ENCODE measurements at places on chromosomes 6 and 20.

- no peak for DNase-seq
These were observed 8.7 kb downstream of the PLCG1 start for GRCh38 chr20:41145821-41146620.

- peak; percentile 28 for DNase-seq
These were observed 62.3 kb downstream of the ESR1 start for GRCh38 chr6:151869787-151870186.

DNA sequence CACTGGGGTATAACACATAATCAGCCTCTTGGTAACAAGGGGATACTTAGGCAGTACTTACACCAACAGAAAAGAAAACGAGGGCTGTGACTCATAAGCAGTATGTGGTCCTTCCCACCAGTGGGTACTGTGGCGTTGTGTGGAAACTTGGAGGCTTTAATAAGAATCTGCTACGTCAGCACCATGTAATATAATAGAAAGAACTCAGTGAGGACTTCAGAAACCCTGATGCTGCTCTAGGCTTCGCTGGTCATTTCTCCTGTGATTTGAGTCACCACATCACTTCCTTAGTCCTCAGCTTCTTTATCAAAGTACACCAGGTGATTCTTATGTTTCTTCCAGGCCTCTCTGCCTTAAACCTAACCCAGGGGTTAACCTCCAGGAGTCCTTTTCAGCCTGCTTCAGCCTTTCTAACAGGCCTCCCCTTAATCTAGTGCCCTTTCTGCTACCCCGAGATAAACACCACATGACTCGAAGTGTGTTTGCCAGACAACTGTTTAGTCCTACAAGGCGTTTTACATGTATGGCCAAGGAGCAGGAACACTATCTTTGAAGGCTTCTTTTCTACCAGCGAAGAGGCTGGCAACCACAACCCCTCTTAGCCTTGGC lies 68.5 kb downstream of the FYN start:
- peak; percentile 54 for DNase-seq

GRCh38 chr6:40930555-40930954 lies 108.5 kb downstream of the UNC5CL start:
- no peak for DNase-seq

DNA sequence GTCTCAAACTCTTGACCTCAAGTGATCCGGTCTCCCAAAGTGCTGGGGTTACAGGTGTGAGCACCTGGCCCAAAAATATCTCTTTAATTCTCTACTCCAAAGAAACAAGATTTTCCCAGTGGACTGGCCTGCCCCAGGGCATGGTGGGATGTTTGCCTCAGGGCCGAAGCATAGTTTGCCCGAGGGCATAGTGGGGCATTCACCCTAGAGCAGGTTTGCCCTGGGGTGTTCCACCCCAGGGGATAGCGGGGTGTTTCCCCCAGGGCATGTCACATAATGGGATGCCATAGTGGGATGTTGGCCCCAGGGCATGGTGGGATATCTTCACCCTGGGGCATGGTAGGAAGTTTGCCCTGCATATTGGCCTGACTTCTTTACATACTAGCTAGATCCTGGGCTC lies 97.2 kb downstream of the VEGFA start:
- no peak for DNase-seq

- no peak for DNase-seq
These were observed 4.2 kb downstream of the OR2B2 start for GRCh38 chr6:27908017-27908416.

DNA sequence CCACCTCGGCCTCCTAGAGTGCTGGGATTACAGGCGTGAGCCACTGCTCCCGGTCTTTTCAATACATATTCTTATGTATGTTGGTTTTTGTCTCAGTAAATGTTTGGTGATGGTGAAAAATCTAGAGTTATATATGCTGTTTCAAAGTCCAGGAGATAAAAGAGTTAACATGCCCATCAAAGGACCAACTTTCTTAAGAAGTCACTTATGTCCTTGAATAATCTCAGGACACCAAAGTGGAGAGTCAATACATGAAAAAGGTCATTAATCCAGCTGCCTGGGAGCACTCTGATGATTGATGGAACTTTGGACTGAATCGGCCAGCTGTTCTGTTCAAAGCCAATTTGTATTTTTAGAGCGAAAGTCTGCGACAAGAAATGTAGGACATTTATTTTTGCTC lies 59.8 kb upstream of the HDAC2 start:
- DNase-seq = no peak

DNA sequence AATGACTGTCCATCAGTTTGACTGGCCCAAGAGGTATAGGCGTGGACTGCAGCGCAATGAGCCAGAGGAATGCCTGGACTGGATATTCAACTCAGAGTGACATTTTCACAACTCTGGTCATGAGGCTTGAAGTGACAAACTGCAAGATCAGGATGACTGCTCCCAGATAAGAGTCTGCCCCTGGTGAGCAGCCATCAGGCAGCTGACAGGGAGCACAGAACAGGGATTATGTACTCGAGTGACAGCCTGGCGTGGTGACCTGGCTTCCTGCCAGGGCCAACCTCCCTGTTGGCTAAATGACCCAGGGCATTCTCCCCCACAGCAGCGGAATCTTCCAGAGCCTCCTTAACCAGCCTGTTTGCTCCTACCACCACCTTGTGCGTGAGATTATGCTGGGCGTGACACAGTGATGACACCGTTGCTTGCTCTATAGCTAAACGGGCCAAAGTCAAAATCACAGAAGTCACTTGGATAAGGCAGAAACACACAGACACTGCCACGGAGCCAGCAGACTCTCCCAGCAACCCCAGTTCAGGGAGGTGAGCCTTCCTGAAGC lies 209.1 kb upstream of the JARID2 start:
- DNase-seq = no peak

DNA sequence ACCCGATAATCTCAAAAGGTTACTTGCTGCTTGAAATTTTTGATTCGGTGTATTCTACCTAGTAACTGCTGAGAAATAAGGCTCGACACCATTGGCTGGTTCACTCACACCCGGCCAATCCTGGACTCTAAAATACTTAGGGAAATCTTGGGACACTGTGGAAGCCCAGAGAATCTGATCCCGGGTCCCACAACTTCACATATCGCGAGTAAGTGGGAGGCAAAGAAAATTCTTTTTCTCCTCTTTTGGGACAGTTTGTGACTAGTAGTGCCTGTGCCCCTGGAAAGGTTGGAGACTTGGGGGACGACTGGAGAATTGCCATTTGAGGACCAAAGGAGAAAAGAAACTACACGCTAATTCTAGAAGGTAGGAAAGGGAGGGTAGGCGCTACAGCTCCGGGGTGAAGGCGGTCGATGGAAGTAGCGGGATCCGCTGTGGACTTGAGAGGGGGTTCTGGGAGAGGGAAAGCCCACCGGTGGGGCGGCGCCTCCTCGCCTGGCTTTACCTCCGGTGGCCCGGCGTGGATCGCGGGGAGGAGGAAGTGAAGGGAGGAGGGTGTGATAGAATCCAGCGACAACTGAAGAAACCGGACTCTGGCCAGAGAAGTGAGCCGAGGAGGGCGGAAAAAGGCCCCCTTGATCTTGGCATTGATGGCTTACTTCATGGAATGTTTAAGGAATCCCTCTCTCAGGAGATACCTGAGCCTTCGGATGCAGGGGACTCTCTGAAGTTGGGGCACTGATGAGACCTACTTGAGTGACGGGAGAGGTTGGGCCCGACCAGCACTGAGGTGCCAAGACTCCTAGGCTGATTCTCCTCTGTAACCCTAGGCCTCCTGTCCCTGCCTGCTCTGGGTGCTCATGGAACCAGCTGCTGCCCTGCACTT lies 18.8 kb upstream of the BTN3A3 start:
- peak; percentile 93 for DNase-seq

DNA sequence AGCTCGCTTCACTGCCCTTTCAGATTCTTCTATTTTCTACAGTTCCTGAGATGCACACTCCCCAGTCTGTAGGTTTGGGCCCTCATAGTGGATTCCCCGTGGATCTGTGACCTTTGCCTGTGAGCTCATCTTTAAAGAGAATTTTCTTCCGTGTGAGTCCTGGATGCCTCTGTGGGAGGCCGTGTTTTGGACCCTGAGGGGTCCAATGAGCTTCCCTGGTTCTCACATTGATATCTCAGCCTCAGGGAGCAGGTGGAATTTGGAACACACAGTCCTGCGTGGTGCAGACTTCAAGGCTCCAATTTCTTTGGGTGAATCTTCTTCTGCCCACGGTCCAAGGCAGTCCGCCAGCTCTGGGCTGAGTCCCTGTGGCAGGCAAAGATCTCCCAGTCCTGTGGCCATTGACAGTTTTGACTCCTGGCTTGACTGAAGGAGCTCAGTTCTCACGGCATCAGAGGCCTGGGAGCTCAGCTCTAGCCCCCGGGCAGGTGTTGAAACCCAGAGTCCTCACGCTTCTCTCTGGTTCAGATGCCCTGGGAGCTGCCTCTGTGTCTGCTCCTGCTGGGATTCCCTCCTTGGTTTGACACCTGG lies 61.0 kb downstream of the PSMG4 start:
- DNase-seq = no peak

DNA sequence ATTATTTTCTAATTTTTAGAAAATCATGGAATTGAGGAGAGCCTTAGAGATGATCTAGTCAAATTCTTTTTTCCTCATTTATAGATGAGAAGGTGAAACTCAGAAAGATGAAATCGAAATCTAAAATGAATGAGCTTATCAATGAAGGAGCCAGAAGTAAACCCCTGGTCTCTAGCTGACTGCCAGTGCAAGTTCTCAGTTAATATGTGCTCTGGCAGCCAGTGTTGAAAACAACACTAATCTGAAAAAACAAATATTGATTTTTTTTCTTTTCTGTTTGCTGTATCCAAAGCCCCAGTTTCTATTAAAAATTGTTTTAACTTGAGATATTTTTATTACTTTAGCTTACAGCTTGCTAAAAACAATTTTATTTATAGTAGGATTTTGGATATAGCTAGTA lies 21.5 kb upstream of the PBOV1 start:
- DNase-seq = no peak

DNA sequence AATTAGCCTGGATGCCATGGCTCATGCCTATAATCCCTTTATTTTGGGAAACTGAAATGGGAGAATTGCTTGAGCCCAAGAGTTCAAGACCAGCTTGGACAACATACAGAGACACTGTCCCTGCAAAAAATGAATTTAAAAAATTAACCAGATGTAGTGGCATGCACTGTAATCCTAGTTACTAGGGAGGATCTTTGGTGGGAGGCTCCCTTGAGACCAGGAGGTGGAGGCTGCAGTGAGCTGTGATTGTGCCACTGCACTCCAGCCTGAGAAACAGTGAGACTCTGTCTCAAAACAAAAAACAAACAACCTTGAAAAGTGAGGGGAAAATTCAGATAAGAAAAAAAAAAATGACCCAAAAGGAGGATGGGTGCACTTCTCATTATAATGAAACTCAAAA lies 23.4 kb downstream of the CAP2 start:
- no peak for DNase-seq

DNA sequence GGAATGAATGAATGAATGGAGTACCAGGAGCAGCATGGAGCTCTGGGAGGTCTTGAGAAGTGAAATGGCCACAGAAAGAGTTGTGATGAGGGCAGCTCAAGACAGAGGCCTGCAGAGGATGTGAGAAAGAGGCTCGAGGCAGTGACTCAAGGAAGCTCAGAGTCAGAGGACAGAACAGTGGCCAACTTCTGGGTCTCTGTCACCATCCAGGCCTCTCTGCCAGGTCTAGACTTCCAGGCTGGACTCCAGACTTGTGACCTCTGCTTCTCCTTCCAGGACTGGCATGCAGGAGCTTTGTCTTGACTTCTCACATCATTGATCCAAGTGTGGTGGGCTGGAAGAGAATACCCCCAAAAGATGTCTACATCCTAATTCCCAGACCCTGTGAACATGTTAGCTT lies 119.8 kb downstream of the TOX2 start:
- no peak for DNase-seq

- peak; percentile 36 for DNase-seq
These were observed 1.7 kb downstream of the DIDO1 start for GRCh38 chr20:62924442-62925075.

GRCh38 chr6:112362812-112363570 lies 15.9 kb downstream of the RFPL4B start:
- no peak for DNase-seq

DNA sequence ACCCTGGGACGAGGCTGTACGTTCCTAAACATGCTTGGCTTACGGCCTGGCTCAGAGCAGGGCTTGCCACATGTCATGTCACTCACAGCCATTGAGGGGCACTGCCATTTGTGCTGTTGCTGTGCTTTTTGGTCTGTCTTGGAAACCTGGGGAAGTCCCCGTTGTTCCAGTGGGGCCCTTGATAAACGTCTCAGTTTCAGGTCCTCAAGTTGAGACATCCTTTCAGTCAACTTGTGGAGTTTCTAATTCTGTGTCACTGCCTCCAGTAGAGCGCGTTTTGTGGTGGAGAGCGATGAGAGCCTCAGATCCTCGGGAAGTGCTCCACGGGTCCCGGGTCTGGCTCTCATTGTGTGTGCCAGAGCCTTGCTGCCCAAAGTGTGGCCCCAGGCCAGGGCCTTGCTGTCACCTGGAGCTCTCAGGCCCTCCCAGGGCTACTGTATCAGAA lies 43.0 kb upstream of the CCR6 start:
- DNase-seq = no peak

DNA sequence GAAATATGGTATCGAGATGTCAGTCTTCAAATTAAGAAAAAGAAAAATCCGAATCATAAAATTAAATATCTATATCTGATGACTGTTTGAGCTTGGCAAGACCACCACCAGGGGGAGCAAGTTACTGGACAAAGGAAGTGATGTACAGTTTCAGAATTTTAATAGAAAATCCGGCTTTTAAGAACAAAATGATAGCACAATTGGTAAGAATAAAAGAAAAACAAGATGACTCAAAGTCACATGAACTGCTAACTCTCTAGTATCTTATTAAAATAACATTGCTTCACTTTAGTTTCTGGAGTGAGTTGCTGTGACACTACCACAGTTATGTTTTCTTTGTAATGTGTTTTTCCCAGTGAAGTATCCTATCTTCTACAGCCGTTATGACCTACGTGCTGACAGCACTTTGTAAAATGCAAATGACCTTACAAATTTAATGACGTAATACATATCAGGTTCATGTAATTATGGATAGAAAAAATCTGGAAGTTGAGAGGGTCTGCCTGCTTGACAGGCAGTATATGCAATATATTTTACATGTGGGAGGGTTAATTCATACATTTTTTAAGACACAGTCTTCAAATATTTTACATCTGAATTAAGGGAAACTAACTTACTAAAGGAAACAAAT lies 405.3 kb upstream of the HS3ST5 start:
- DNase-seq = peak; percentile 28

DNA sequence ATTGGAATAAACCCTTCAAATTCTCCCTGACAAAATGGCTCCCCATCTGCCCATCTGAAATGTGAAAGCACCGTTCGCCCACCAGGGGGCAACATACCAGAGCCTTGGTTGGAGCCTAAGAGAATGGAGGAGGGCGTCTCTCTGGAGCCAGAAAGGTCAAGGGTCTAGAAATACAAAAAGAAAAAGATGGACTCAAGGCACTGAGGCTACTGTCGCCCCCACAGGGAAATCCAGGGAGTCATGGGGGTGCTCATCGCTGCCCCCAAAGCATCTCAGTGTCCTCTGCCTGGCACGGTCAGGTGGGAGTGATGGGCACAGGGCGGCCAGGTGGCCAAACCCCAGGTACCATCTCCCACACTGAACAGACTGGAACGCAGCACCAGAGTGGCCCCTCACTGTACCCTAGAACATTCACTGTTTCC lies 136.3 kb downstream of the ZMYND8 start:
- DNase-seq = peak; percentile 56
